ENCODE measurements at places on chromosomes 5 and 9.

- DNase-seq, result no peak
Measured at GRCh38 chr5:1103505-1104326, 8.1 kb downstream of the SLC12A7 start.

GRCh38 chr9:130448035-130448624, 3.4 kb downstream of the ASS1 start:
- DNase-seq, result no peak

- no peak for DNase-seq
Measured at GRCh38 chr5:160788102-160788660, 63.8 kb downstream of the ATP10B start.

- no peak for DNase-seq
Measured at GRCh38 chr9:86168256-86168655, 68.9 kb upstream of the GOLM1 start.

DNA sequence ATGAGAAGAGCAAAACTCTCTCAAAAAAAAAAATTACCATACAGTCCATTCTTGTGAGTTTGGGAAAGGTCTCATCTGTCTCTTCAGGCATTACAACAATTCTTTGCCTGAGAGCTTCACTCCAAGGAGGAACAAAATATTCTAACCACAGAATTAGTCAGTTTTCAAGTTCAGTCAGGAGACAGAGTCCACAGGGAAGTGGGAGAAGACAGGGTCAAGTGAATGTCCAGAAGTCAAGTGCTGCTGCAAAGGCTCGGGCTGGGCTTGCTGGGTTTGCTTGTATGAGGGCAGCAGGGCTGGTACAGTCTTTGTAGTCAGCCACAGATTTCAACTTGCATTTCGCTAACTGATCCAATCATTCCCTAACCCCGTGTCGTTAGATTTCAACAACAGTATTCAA, 17.6 kb upstream of the HEXB start:
- DNase-seq, result no peak

DNA sequence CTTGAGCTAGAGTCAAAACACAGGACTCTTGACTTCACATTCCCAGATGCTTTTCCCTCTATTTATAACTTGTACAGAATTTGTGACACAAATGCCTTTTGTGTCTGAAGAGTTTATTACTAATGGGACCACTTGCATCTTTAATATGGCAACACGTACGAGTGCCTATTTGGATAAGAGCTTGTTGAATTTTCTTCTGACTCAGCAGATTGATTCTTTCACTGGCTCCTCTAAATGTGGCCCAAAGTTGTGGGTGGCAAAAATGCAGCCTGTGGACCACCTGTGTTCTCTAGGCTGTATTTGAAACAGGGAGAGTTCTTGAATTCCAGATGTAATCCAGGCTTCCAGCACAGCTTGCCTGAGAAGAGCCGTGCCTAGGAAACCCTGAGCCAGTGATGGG, 34.1 kb upstream of the ERCC6L2 start:
- DNase-seq, result no peak

DNA sequence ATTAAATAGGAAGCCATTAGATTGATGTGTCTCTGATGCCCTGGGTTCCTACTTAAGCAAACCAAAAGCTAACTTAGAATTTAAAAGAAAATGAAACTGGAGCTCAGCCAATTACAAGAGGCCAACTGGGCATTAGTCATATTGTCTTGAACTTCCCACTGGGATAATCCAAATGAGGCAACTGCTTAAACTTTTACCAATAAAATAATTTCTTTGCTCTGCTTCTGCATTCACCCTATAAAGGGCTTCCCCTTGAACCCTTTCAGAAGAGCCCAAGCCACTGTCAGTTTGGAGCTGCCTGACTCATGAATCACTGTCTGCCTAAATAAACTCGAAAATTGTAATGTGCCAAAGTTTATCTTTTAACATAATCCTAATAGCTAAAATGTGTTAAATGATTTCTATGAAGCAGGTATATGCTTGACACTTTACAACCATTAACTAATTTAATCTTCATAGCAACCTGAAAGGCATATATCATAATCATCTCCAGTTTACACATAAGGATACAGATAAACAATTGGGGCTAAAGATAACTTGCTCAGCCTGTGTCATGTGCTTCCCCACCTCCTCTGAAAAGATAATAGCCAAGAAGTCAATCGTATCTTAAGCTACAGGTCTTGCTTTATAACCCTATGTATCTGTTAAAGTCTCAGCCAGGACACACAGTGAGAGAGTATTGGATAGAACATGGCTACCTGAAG, 11.5 kb downstream of the GPR150 start:
- no peak for DNase-seq

DNA sequence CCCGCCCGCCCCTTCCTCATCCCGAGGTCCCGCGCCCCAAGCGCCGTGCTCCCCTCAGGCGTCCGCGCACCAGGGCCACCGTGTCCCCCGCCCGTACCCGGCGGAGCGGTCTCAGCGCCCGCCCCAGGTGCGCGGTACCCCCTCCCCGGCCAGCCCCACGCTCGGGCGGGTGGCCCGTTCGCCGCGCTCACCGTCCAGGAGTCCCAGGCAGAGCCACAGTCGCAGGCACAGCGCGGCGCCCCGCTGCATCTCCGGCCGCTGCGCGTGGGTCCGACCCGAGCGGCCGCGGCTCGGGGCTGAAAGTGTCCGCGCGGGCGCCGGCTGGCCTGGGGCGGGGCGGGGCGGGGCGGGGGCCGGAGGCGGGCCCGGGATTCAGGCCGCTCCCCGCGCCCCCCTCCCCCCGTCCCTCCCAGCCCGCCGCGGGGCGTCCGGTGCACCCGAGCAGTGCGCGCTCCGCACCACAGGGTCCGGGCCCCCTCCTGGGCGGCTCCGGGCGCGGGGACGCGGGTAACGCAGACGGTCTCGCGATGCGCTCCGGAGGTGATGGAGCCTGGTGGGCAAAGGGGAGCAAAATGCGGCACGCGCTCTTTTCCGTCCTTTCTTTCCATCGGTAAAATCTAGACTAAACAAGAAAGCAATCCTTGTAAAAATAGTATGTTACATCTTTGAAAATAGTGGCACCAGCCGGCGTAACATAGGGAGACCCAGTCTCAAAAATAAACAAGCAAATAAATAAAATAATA, at the start of gene FLT4:
Gene FLT4, minus strand, starts transcription at position 304 of the 743 bp plus-strand sequence. Its CDS starts 55 bp downstream, at position 249.
- no peak for DNase-seq

GRCh38 chr9:69999315-69999714, 44.3 kb upstream of the MAMDC2 start:
- no peak for DNase-seq

- peak; percentile 31 for DNase-seq
Measured at GRCh38 chr9:34010979-34011378, 37.7 kb downstream of the UBAP2 start.

GRCh38 chr9:70563431-70564204, 149.2 kb upstream of the KLF9 start:
- peak; percentile 52 for DNase-seq

GRCh38 chr5:131706281-131706680, 71.3 kb upstream of the RAPGEF6 start:
- no peak for DNase-seq

DNA sequence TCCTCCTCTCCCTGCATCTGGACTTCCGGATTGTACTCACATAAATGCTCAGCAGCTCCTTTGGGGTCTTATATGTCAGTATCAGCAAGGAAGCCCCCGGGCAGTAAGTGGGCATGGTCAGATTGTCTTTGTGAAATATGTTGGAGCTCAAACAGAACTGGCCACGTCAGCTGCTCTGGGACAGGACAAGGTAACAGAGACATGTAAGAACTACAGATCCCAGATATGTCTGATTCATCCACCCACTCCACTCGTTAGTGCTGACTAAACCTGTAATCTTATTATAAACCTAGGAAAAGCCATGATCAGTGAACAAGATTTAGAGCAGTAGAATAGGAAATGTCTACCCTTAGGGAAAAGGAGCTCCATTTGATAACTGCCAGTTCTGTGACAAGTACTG, 561.8 kb downstream of the CETN3 start:
- DNase-seq, result no peak

- no peak for DNase-seq
Measured at GRCh38 chr5:58918021-58918729, 335.3 kb downstream of the RAB3C start.

DNA sequence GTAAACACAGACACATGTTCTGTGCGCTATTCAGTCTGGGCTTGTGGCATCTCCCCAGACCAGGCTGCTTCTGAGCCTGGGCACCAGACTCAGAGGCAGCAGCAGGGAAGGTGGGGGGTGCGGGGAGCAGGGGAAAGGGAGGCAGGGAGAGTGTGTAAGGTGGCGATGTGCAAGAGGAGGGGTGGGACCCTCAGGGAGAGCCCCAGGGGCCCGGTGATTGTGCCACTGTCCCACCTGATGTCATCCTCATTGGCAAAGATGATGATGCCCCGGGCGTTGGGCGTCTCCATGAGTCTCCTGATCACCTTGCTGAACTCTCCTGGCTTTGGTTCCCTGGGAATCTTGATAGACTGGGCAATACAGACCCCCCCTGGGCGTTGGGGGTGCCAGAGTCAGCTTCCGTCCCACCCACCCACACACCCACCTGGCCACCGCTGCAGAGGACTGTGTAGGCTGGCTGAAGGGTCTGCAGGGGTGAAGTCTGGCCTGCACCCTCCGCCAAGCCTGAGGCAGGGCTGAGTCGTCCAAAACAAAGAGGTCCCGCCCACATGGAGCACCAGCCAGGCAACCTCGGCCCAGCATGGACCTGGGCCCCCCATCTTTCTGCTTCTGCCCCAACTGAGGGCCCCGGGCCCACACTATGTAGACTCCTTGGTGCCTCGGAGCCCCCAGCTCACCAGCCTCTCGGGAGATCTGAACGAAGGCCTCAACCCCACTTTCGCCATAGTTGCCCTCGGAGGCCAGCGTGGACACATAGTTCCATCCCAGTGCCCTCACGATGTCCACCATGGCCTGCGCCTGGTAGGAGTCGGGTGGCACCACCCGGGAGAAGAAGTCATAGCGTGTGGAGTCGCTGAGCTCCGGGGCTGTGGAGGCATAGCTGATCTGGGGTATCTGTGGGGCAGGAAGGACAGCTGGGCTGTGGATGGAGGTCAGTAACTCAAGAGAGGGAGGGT, 3.7 kb downstream of the GRM6 start:
- no peak for DNase-seq

GRCh38 chr9:3628239-3628638, 102.4 kb upstream of the RFX3 start:
- no peak for DNase-seq

- no peak for DNase-seq
Measured at GRCh38 chr5:115170134-115170928, 623 bp upstream of the TRIM36 start.

GRCh38 chr9:85541876-85542275, 199.9 kb downstream of the AGTPBP1 start:
- no peak for DNase-seq

- DNase-seq, result peak; percentile 55
Measured at GRCh38 chr5:127892467-127893207, 189.4 kb downstream of the CCDC192 start.

DNA sequence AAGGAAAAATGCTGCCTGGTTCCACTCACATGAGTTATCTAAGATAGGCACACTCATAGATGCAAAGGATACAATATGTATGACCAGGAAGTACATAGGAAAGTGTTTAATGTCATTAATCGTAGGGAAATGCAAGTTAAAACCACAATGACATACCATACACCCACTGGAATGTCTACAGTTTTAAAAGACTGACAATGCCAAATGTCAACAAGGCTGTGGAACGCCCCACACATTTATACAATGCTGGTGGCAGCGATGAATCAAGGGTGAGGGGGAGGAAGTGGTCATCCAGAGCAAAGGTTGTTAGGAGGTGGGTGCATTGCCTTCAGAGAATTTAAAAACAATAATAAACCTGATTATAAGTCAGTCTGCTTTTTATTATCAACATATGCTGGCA, 437.8 kb downstream of the ARHGEF28 start:
- DNase-seq, result no peak

- no peak for DNase-seq
Measured at GRCh38 chr5:123086376-123087055, 2.5 kb upstream of the PRDM6 start.

DNA sequence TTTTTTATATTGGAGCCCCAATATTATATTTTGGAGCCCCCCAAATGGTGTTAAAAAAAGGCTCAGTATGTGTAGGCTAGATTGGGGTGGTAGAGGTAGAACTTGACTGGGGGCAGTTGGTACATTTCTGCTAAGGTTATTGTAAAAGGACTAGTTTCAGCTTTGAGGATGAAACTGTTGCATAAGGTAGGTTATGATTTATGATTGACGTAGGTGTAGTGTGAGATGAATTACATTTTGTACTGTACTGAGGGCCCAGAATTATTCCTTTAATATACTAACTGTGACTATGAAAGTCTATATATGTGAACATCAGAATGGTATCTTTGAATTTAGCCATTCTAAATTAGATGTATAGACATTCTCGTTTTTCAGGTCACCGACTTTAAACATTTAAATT, 3.6 kb downstream of the RIC1 start:
- DNase-seq, result no peak

GRCh38 chr5:66519626-66520025, 76.6 kb upstream of the MAST4 start:
- DNase-seq, result no peak

GRCh38 chr9:73026375-73026774, 73.5 kb upstream of the ALDH1A1 start:
- no peak for DNase-seq

GRCh38 chr9:76530458-76531110, 71.6 kb downstream of the GCNT1 start:
- no peak for DNase-seq

GRCh38 chr5:57504357-57504756, 21.7 kb upstream of the ACTBL2 start:
- DNase-seq, result no peak

DNA sequence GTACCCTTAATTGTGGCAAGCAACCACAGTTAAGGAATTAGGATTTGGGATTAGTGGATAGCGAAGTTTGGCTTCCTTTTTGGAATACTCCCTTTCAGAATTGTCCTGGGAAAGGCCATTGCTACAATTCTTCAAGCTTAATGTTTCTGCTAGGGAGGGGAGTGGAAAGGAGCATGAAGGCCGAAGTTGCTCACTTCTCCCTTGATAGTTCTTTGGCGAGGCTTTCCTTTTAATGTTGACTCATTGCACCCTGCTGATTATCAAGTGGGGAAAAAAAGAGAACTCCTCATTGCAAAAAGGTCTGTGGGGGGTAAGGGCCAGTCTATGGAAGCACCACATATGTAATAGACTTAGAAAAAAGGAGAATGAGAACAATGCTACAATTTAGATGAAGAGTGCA, 30.7 kb downstream of the GRIN3A start:
- DNase-seq, result no peak

- DNase-seq, result no peak
Measured at GRCh38 chr5:75951158-75951557, 132.0 kb upstream of the SV2C start.

DNA sequence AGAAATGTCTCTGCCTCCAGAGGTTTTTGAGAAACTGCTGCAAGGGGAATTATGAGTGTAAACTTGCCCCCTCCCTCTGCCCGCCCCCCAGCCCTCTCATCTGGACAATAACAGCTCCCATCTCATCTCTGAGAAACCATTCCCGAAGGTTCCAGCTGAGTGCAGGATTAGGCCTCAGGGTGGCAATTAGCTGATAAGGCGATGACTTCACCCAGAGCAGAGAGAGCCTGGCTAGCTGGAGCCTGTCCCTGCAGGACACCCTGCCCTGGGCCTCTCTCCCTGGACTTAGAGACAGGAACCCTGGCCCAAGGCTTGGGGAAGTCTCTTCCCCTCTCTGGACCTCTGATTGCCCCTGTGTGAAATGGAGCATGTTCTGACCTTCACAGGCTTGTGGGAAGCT, 45.7 kb upstream of the HAND1 start:
- no peak for DNase-seq
